Adrenal gland (tissue), 19 donors: ENCODE measurements at places on chromosomes 6 and 20.
A peak's percentile ranks its signal among the peaks of the same experiment; 100 is the strongest.

DNA sequence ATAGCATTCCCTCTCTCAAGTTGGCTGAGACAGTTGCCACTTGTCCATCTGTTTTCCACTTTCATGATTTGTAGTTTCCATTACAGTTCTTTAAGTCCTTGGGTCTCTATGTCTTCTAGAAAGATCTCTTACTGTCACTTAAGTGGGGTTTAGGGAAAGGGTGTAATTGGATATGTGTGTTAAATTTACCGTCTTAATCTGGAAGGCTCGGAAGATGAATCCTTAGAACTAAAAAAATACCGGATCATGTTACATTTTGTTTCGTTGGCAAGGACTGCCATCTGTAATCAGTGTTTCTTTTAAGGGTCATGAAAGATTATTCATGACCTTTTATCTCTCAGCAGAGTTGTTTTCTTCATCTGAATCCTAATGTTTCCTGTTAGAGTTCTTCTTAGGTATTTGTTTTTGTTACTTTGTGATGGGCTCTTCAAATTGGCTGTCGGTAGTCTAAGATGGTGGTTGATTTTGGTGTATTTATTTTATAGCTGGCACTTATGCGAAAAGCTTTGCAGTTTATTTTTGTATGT lies 21.8 kb upstream of the BTBD3 start:
- no peak for DNase-seq

DNA sequence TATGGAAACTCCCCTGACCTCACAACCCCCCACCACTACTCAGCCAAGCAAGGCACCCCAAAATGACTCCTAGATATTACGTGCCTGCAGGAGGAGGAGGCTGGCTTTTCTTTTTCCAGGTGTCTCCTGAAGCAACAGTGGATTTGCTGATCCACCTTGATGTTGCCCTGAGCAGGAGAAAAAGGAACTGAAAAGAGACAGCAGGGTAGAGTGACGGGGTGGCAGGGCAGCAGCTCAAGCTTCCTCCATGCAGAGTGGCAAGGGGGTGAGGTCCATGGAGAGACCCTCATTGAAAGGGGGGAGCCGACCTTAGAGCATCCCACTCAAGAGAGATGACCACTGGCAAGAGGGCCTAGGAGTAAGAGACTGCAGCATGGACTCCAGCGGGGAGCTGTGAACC lies 112.0 kb upstream of the SIRPA start:
- no peak for DNase-seq

- DNase-seq, result no peak
Measured at GRCh38 chr6:164379795-164380194, 929.6 kb downstream of the C6orf118 start.

GRCh38 chr6:46014046-46014445 lies 1.6 kb downstream of the CLIC5 start:
- DNase-seq, result no peak

DNA sequence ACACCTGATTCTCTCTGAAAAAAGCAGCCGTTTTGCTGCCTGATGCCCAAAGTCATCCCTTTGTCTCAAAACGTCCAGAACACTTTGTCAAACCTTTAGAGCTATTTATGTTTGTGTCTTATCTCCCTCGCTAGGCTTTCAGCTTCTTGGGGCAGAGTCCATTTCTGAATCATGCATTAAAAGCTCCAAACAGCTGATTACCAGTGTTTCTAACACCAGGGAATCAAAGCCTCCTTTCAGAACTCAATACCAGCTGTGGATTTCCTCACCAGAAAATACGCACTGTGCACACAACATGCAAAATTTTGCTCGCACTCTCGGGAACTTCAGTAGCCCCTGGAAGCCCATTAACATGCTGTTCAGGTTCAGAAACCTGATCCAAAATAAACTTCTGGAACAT lies 333.3 kb downstream of the HACE1 start:
- DNase-seq, result no peak

GRCh38 chr6:143804835-143805239 lies 38.3 kb upstream of the LTV1 start:
- no peak for DNase-seq

GRCh38 chr6:157193443-157193996 lies 129.8 kb downstream of the TMEM242 start:
- no peak for DNase-seq

GRCh38 chr6:136696238-136696637 lies 96.0 kb downstream of the MAP3K5 start:
- DNase-seq, result peak; percentile 71

DNA sequence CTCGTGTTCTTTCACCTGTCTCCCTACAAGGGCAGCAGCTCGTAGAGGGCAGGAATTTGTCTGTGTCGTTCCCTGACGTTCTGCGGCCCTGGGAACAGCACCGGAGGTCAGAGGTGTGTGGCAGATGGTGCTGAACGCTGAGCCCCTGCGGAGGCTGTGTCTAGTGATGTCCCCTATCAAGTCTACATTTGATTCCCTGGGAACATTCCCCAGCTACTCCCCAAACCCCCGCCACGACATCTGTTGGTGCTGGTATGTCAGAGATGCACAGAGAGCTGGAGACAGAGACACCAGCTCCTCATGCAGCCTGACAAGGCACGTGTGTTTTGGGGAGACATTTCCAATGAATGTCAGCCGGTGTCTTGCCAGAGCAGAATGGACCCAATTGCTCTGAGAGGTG lies 7.7 kb downstream of the PMEPA1 start:
- no peak for DNase-seq

- no peak for DNase-seq
Measured at GRCh38 chr20:24382743-24383142, 86.7 kb upstream of the SYNDIG1 start.

GRCh38 chr6:42963855-42964605 lies 3.5 kb downstream of the GNMT start:
- DNase-seq, result no peak

DNA sequence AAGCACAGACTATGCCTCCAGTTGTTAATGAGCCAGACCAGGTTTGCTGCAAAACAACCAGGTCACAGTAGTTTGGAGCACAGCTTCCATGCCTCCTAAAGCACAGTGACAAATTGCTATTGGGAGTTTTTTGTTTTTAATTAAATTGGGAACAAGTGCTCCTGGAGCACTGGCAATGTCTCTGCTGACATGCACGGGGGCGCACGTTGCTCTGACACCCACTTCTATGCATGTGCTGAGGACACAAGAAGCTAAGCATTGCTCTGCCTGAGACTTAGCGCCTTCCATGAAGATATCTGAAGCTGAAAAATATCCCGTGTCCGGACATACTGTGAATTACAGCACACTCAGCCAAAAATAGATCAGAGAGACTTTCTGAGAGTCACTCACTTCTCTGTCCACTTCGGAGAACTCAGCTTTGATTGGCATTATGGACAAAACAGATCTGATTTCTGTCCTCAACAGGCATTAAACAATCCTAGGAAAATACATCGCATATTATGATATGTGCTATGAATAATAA lies 18.6 kb upstream of the GGTLC1 start:
- no peak for DNase-seq

GRCh38 chr20:31811796-31812728 lies 7.1 kb upstream of the MYLK2 start:
- no peak for DNase-seq

- no peak for DNase-seq
Measured at GRCh38 chr6:159828074-159828473, 28.0 kb downstream of the PNLDC1 start.

DNA sequence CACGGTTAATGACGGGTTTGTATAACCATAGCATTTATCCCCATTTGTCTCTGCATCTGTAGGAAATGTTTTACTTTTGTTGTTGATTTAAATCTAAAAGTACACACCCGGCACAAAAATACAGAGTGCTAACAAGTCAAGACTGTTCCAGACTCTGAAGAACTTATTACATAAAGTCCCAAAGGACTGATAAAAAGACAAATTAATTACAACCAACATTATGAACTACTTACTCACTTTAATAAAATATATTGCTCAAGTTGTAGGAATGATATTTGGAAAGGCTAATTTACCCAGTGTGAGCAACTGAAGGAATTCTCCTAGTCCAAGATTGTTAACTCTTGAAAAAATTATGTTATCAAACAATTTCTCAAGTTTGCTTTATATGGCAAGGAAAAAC lies 115.6 kb downstream of the KIF13A start:
- no peak for DNase-seq

DNA sequence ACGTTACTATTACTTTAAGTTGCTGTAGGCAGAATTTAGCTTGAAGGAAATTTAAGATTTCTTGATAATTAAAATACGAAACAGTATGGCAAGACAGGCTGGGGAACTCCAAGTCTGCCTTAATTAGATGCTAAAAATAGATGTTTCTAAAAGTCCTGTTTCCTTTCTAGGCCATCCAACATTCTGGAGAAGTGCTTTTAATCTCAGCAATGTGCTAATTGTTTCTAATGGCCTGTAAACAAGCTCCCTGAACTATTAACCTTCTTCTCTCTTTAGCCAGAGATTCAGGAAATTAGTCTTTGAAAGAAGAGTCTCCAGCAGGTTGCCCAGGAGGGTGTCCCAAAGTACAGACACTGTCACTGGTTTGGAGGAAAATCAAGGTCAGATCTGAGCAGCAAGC lies 677.3 kb upstream of the AGPAT4 start:
- no peak for DNase-seq

DNA sequence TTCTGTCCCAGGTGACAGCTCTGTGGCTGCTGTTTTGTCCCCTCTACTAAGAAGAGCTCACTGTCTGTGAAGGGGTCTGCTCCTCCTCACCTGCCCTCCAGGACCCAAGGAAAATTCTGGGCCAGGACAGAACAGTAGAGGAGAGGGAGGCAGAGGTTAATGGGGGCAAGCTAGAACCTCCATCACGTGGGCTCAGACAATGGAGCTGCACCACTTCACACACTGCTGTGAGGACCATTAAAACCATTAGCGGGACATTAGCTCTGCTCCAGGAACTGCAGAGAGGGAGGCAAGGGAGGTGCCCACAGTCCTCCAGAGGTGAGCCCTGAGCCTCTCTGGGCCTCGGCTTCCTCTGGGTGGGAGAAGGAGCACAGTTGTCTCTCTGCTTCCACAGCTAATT lies 78.4 kb downstream of the NOL4L start:
- no peak for DNase-seq

DNA sequence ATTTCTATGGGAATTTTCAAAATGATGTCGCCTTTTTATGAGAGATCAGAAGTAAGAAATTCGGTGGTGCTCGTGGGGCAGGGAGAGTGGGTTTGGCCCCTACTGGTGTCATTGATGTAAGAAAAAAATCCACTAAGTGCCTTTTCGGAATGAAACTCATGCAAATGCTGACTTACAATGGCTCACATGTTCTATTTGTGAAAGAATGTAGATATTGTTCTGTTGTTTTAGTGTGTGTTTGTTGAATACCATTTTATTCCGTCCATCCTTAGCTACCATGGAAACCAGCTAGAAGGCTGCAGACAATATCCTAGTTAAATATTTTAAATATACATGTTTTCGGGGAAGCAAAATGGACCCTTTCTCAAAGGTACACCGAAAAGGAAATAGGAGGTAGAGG lies 304.9 kb downstream of the TAF4 start:
- no peak for DNase-seq

- DNase-seq, result peak; percentile 70
Measured at GRCh38 chr6:85594197-85594930, 706 bp upstream of the SNX14 start.

- no peak for DNase-seq
Measured at GRCh38 chr6:153727885-153728284, 311.2 kb upstream of the OPRM1 start.

GRCh38 chr6:142446168-142446567 lies 144.4 kb downstream of the ADGRG6 start:
- DNase-seq, result no peak

DNA sequence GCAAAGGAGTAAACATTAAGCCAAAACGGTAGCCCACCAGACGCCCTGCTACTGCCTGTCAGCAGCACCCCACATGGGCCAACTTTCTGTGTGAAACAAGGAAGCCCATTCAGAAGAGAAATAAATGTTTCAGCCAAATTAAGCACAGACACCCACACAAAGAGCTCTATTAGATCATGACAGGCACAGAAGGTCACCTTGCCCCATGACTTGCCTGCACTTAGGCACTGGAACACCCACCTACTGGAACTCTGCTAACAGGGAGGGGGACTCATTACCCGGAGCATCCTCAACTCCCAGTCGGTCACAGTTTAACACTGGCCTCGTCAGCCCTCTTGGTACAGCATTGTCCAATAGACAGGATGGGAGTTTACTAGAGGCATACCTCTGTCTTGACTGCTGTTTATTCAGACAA lies 31.8 kb downstream of the GFOD1 start:
- no peak for DNase-seq

DNA sequence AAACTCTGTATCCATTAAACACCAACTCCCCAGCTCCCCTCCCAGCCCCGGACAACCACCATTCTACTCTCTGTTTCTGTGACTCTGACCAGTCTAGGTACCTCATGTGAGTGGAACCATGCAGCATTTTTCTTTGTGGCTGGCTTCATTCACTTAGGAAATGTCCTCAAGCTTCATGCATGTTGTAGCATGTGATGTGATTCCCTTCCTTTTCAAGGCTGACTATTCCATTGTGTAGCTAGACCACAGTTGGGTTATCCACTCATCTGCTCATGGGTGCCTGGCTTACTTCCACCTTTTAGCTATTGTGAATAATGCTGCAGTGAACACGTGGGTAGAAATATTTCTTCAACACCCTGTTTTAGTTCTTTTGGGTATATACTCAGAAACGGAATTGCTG lies 8.8 kb upstream of the BPHL start:
- DNase-seq, result no peak

- DNase-seq, result no peak
Measured at GRCh38 chr20:61260905-61261304, 8.8 kb downstream of the CDH4 start.

GRCh38 chr6:44041461-44042260 lies 85.6 kb downstream of the MRPL14 start:
- DNase-seq, result peak; percentile 82

- no peak for DNase-seq
Measured at GRCh38 chr6:38495922-38496635, 143.7 kb downstream of the BTBD9 start.

DNA sequence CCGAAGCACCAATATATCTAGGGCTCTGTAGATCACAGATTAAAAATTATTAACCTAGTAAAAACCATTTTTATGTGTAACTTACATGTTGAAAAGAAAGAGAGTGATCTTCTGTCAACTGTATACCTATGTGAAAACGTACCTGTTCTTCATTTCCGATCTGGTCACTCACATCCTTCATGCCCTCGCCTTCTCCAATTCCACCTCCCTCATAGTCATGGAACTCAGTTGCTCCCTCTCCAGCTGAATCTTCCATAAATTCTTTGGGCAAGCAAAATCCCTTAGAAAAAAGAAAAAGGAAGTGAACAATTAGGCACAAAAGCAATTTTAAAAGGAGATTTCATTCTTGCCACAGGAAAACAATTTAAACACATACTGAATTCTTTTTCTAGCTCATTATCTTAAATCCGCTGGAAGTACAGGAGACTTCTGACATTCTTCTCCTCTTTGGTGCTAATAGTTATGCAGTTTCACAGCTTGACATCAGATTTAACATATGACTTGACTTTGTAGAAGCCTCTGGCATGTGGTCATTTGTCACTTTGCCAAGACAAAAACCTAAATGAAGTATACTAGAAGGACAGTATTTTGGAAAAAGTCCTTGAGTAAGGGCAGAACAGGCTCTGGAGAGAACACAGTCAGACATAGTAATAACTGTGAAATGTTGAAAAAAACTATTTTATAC lies 29.5 kb upstream of the LYRM2 start:
- DNase-seq, result no peak
